CD4-positive, alpha-beta T cell treated with Interleukin-1 beta for 1 hour (primary cell): ENCODE measurements at places on chromosomes 13 and 19.
A peak's percentile ranks its signal among the peaks of the same experiment; 100 is the strongest.

GRCh38 chr13:50152655-50153309 is 137.5 kb downstream of the KCNRG start:
- DNase-seq, result no peak

- no peak for DNase-seq
Observed at GRCh38 chr19:53671663-53672062, 39.9 kb downstream of the DPRX start.

DNA sequence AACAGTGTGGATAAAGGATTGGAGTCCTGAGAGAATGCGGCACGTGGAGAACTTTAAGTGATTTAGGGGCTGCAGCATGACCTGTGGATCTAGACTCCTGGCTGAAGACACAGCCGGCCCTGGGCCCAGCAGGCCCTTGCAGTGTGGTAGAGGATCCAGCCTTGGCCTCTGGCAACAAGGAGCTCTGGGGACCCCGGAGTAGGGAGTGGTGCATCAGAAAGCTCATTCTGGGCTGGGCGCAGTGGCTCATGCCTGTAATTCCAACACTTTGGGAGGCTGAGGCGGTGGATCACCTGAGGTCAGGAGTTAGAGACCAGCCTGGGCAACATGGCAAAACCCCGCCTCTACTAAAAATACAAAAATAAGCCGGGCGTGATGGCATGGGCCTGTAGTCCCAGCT is 76.0 kb downstream of the CHST8 start:
- DNase-seq, result no peak

GRCh38 chr13:21637296-21637695 is 33.3 kb upstream of the MICU2 start:
- peak; percentile 30 for DNase-seq

GRCh38 chr13:21075011-21075378 is 13.6 kb upstream of the LATS2 start:
- peak; percentile 37 for DNase-seq

GRCh38 chr13:100887729-100888151 is 213.1 kb upstream of the TMTC4 start:
- no peak for DNase-seq

DNA sequence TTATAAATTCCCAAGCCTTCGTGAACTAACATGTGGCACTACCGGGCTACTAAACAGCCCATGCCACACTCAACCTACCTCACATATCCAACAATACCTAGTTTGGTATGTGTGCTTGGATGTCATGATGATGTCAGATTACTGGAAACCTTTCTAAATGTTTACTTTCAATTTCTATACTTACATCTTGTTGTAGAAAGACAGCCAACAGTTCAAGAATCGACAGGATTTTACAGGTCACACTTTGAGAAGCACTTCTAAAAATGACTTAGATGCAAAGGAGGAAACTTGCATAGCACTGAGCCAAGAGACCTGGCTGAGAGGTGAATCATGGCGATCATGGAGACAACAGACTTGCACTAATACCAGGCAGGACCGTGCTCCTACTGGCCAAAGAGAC is 209.9 kb downstream of the COL4A1 start:
- no peak for DNase-seq

DNA sequence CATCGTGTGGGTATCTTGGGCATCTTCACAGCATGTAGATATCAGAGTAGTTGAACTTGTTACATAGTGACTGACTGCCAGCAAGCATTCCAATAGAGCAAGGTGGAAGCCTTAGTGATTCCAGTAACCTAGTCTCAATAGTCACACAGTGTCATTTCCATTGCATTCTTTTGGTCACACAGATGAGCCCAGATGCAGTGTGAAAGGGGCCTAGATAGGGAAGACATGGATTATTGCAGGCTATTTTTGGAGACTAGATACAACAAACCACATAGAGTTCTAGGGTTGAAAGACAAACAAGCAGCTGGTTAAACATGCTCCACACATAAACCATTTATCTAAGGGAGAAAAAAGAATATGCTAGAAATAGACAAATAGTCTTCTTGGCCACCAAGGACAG is 553.5 kb downstream of the DCT start:
- no peak for DNase-seq

GRCh38 chr13:38686577-38687245 is at the start of gene FREM2:
TSS of gene FREM2 (plus strand) at chr13:38687077. CDS start at chr13:38687345, 268 bp downstream.
- DNase-seq, result no peak

- no peak for DNase-seq
Observed at GRCh38 chr13:58343076-58343475, 711.5 kb downstream of the PCDH17 start.

- no peak for DNase-seq
Observed at GRCh38 chr19:50488389-50489194, 11.9 kb upstream of the GARIN5A start.

DNA sequence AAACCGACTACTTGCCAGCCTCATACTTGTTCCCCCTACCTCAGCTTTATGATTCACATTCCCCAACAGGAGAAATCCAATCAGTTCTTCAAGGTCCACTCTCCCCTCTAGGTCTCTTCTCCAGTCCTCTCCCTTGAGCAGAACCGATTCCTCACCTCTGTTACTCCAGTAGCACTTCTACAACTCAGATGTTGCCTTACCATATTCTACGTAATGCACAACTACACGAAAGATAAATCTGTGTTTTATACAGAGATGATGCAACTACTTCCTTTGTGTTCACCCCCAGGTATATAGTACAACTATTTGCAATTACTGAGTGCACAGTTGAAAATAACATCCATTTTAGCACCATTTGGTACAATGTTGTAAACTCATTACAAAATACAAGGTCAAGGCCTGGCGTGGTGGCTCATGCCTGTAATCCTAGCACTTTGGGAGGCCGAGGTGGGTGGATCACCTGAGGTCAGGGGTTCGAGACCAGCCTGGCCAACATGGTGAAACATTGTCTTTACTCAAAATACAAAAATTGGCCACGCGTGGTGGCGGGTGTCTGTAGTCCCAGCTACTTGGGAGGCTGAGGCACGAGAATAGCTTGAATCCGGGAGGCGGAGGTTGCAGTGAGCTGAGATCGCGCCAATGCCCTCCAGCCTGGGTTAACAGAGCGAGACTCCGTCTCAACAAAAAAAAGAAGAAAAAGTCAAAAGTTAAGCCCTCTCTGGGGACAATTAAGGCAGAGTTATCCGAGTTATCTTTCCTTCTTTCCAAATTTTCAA is 2.8 kb upstream of the WBP4 start:
- no peak for DNase-seq

GRCh38 chr13:73358606-73359095 is 299.8 kb downstream of the KLF5 start:
- no peak for DNase-seq

- no peak for DNase-seq
Observed at GRCh38 chr13:51063909-51064308, 47.2 kb downstream of the C13orf42 start.

GRCh38 chr13:31805841-31806240 is 66.5 kb downstream of the RXFP2 start:
- no peak for DNase-seq

GRCh38 chr19:42099336-42099925 is 23.5 kb downstream of the ZNF574 start:
- DNase-seq, result no peak

DNA sequence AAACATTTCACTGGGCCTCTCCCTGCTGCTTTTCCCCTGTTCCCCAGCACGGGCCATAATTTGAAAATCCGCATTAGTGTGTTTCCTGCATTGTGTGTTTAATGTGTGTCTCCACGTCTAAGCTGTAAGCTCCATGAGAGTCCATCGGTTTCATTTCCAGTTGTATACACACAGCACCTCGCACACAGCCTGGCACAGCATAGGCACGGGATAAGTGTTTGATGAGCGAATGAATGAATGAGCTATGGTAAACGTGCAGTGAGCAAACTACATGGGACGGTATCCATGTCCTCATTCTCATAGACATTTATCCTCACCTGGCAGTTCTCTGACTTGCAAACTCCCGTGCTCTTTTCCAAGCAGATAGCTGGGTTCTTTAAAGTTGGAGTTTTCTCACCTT is 106.1 kb downstream of the RAB20 start:
- DNase-seq, result no peak

- DNase-seq, result no peak
Observed at GRCh38 chr19:2221250-2221831, 14.8 kb downstream of the PLEKHJ1 start.

DNA sequence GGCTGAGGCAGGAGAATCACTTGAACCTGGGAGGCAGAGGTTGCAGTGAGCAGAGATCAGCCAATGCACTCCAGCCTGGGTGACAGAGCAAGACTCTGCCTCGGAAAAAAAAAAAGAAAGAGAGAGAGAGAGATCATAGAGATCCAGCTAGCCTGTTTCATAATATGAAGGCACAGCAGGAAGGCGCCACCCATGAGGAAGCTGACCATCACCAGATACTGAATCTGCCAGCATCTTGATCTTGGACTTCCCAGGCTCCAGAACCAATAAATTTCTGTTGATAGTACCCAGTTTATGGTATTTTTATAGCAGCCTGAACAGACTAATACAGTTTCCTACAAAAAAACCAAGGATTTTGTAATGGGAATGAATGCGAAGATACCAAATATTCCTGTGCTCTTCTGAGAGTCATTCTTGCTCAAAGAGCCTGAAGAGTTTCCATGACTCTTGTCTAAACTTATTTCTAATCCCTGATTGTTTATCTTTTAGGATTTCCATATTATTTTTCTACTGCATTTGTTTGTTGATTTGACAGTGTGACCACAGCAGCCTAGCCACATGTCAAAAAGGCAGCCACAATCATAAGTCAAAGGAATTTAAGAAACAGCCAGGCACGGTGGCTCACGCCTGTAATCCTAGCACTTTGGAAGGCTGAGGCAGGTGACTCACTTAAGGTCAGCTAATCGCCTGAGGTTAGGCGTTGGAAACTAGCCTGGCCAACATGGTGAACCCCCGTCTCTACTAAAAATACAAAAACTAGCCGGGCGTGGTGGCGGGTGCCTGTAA is 37.7 kb upstream of the PDCD5 start:
- DNase-seq, result no peak

DNA sequence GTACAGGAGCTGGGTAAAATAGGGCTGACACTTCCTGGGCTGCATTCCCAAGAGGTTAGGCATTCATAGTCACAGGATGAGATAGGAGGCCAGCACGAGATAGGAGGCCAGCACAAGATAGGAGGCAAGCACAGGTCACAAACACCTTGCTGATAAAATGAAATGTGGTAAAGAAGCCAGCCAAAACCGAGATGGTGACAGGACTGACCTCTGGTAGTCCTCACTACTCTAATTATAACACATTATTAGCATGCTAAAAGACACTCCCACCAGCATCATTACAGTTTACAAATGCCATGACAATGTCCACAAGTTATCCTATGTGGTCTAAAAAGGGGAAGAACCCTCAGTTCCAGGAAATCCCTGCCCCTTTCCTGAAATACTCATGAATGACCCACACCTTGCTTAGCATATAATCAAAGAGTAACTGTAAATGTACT is 20.9 kb upstream of the IGSF23 start:
- DNase-seq, result no peak

DNA sequence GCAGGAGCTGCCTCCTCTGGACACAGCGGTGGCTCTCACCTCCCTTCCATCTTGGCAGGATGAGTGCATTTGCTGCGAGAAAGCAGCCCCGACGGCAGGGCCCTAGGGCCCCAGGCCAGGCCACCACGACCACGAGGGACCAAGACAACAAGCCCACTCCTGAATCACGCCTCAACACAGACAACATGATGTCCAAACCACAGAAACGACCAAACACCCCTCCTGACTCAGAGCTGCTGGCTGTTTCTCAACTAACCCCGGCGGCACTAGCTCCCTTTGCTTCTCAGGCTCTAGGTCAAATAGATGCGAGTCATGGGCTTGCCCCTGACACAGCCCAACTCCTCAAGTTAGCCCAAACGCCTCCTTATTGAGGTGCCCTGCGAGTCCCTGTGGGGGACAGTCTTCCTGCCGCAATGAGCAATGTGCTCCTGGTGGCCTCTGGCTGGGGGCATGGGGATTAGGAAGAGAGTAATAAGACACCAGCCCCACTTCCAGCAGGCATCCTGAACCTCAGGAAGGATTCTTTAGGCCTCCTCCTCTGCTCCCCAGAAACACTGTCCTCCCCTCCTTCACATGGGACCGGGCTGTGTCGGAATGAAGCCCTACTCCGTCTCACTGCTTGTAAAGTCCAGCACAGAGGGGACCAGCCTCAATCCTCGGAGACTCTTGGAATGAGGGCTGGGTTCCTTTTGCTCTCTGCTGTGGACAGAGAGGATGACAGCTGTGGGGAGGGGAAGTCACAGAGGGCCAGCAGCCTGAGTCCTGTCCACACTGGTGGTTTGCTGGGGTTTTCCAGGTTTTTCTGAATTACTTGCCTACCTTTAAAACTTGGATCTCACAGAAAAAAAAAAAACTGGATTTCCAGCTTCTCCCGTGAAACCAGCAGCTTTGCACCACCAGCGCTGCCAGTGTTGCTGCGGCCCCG is 6.9 kb upstream of the ATF5 start:
- DNase-seq, result no peak

- peak; percentile 7 for DNase-seq
Observed at GRCh38 chr13:42328672-42329071, 56.7 kb downstream of the AKAP11 start.

- no peak for DNase-seq
Observed at GRCh38 chr13:25391932-25392331, 20.2 kb downstream of the ATP8A2 start.

DNA sequence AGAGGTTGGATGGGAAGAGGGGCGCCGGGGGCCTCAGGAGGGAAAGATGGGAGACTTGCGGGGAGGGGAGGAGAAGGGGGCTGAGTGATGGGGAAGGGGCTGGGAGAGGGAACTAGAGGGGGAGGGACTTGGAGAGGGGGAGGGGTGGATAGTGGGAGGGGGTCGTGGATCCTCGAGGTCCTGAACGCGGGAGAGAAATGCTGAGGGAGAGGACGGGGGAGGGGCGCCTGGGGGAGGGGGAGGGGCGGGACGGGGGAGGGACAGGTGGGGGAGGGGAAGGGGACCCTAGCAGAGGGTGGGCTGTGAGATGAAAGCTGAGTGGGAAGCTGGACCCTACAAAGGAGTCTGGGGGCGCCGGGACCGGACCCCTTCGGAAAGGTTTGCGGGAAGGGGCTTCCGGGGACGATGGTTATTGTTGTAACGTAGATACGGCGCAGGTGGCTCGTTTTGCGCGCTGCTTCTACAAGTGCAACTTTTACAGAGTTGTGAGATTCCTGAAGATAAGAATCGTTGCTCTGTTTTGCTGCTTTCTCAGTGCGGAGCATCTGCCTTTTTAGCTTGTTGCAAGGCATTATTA is 418 bp downstream of the ZNF444 start:
- DNase-seq, result peak; percentile 36

GRCh38 chr13:97121894-97122293 is 100.2 kb upstream of the MBNL2 start:
- no peak for DNase-seq

DNA sequence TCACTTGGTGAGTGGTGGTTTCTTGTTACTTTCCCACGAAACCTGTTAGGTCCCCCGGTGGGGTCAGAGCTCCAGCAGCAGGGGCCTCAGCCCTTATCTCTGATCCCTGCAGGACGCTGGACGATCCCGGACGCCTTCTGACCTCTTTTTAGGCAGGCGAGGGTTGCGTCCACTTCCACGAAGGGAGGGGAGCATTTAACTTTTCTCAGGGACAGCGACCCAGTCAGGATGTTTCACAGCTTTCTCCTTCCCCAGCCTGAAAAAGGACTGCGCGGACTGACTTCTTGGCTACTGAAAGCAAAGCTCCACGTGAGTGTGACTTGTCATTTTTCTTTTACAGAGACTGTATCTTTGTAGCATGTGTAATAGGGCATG is 692 bp downstream of the ZNF234 start:
- no peak for DNase-seq

- no peak for DNase-seq
Observed at GRCh38 chr13:110856942-110857835, 57.7 kb downstream of the ANKRD10 start.
